ENCODE measurements at places on chromosomes 1 and 21.

DNA sequence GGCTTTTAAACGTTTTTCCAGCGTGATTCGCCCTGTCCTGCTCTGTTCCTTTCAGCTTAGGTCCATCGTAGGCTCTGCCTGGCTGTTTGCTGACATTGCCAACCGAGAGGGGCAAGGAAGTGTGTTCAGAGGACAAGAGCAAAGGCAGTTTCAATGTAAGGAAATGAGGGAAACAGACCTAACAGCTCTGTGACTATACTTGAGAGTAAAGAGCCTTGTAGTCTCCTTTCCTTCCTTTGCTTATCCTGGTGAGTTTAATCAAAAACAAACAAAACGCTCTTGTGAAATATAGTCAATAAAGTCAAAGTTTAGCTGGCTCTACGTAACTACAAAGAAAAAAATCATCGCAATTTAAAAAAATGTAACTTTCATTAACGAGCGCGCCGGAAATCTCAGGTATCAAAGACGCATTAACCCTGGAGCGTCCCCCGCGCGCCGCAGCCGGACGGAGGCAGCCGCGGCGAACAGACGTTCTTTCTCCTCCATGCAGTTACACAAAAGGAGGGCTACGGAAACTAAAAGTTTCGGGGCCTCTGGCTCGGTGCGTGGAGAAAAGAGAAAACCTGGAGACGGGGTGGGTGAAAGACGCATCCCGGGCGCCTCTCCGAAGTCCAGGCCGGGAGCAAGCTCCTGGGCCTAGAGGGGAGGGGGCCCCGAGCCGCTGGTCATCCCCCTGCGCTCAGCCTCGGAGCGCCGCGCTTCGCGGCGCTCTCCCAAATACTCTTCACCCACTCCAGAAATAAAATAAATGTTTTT lies 617 bp upstream of the ADGRL2 start:
- peak; percentile 63 for DNase-seq

DNA sequence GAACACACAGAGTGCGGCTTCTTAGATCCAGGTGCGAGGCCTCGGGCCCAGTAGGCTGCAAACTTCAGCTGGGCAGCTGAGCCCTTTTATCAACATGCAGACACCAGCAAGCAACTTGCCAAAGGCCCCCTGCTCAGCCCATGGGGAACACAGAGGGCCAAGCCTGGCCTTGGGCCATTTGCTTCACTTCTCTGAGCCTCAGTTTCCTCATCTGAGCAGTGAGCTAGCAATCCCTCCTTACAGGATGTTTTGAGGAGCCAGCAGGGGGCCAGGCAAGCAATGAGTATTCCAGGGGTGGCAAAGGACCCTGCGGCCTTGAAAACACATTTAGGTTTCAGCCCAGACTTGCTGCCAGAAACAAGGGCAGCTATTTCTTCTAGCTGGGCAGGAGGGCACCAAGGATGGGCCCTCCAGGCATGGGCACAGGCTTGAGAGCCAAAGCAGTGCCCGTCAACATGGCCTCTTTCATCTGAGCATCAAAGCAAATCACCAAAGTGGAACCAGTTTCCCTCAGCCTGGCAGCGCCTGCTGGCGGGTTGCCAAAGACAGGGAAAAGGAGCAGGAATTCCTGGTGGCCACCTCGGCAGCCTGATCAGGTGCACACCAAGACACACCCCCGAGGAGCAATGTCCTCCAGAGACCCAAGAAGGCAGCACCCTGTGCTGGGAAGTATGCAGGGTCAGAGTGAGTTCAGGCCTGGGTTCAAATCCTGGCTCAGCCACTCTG lies 1.4 kb downstream of the MATN1 start:
- peak; percentile 89 for DNase-seq

DNA sequence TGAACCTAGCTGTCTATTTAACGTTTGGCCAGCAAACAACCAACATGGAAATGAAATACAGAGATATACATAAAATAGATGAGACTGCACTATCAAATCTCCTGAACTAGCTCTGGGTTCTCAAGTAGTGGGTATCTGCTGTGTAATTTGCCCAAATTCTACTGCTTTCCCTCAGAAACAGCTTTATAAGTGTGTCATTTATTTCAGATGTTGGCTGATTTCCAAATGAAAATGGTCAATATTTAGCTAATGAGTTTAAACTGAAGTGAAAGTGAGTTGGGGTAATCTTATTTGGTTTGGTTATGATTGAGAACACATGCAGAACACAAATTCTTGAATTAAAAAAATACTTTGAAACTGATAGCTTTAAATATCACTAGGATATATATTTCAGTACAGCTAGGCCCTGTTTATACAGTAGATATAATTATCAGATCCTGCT lies 601.7 kb upstream of the CXADR start:
- DNase-seq = no peak

- DNase-seq = no peak
Measured at GRCh38 chr1:184626076-184627006, 128.3 kb downstream of the EDEM3 start.

DNA sequence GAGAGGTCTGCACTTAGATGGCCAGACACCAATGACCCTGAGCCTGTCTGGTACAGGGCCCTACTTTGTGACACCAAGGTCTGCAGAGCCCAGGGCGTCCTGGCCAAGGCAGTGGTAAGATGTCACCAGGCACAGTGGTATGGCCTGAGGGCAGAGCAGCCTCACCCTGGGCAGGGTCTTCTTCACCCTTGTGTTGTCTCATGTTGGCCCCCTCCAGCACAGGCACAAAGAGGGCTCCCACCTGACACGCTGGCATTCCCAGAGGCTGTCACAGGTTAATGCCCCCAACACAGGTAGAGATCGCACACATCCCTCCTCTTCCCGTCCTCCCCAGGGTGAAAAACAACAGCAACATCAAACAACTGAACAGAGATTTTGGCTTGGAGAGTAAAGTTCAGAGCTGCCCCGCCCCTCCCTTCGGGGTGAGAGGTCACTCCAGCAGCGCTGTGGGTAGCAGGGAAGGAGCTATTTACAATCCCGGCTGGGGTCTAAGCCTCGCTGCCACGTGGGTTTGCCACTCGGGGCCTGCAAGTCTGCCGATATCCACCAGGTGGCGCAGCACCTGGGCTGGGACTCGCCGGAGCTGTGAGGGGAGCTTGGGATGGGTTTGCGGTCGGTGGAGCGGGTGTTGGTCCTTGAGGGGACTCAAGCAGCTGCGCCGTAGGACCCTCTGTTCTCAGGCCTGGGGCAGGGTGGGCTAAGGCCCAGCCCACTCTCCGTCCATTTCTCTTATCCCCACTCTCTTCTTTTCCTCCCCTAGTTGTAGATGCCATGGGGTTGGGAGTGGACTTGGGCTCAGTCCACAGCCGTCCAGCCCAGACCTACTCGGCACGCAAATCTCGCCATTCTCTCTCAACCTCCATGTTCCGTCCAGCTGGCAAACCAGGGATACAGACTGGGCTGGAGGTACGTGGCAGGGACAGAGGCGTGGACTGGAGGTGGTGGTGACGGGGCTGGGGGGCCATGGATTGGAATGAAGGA lies 12.7 kb downstream of the EFNA3 start:
- peak; percentile 62 for DNase-seq

DNA sequence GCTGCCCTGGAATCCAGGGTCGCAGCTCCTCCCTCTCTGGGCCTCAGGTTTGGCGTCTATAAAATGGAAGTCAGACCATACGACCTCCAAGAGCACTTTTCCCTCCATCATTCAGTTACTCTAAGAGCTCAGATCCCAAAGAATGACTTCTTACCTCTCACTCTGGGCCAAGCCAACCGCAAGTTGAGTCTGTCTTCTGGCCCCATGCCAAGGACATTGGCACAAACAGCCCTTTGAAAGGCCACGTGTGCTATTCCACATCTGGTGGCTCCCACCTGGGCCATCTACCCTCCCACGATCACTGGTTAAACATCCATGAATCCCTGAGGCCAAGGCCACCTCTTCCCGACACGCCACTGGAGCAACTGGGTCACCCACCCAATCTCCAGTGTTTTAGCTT lies 12.4 kb downstream of the SLC2A7 start:
- DNase-seq = peak; percentile 66

GRCh38 chr1:176694713-176695112 lies 231.7 kb downstream of the PAPPA2 start:
- no peak for DNase-seq

DNA sequence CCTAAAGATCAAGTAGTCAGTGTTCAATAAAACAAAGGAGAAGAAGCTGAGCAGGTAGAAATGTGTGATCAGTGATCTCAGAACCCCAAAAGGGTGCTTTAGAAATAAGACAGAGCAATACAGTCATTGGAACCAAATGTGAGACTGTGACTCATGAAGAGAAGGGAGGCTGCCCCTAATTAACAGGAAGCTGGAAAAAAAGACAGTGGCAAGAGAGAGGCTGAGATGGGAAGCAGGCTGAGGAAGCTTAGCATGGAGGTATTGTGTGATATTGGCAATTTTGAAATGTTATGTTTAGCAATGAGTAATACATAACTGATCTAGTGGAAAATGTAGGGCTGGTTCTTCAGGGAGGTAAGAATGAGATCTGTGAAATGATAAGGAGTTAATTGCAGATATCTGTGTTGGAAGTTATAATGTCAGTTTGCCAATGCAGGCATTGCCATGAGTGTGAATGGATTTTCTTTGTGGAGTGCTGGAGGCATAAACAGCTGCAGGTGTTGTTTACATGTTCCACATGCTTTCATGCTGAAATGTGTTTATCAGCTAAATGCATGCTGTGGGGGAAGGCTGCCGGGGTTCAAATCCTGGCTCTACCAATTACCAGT lies 90.6 kb upstream of the CACNA1E start:
- no peak for DNase-seq

DNA sequence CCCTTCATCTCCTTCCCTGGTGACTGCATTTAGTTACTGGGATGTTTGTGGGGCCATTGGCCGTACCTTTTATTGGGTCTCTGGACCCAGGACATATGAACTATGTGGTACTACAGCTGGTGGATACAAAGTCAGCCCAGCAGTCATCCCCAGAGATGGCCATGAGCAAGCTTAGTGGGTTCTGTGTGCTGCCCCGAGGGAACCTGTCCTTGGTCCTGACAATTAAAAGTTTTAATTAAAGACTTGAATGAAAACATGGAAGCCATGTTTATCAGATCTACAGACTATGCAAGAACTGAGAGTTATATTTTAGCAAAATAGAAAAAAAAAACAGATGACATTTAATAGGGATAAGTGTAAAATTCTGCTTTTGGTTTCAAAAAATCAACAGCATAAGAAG lies 2.8 kb upstream of the NES start:
- DNase-seq = no peak

GRCh38 chr1:53278298-53278725 lies 40.0 kb upstream of the MAGOH start:
- peak; percentile 39 for DNase-seq

GRCh38 chr1:169624912-169625311 lies 5.0 kb downstream of the SELP start:
- DNase-seq = no peak

Measured in DMS79 treated with DMSO at 0.1 percent for 48 hours (cell line).